ENCODE measurements at places on chromosomes 6 and 20. TPM values are rescaled to one million over a fixed set of nuclear protein-coding genes. Genes with fewer than 3 reads are reported as not detected.

- DNase-seq = no peak
Observed at GRCh38 chr20:54251096-54251495, 43.2 kb downstream of the PFDN4 start.

The THBS2 gene
- 36.4 TPM for total RNA-seq

- DNase-seq = no peak
Observed at GRCh38 chr20:60804918-60805630, 447.0 kb upstream of the CDH4 start.

DNA sequence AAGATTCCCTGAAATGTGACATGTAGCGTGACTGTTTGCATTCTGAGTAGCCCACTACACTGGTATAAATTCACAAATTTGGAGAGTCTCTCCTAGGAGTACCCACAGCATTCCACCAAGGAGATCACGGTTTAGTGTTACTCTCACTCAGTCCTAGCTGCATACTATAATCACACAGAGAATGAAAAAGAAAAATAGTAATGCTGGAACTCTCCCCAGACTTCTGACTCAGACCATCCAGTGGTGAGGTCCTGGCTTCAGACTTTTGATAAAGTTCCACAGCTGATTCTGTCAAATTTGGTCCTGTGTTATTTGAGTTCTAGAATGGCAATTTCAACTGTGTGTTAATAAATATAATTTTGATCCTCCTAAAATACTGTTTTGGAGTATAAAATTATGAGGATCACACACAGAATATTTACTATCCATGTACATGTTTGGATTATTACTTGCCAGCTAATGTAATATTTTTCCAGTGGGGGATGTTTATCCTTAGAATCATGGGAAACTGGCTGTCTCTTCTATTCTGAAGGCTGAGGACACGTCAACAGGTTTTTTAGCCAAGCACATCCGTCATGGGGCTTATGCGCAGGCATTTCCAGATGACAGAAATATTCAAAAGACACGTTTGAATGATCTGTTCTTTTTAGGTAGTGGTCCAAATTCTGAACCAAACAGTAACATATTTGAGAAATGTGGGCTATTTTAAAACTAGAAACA is 5.1 kb upstream of the KIAA0408 start:
- no peak for DNase-seq

DNA sequence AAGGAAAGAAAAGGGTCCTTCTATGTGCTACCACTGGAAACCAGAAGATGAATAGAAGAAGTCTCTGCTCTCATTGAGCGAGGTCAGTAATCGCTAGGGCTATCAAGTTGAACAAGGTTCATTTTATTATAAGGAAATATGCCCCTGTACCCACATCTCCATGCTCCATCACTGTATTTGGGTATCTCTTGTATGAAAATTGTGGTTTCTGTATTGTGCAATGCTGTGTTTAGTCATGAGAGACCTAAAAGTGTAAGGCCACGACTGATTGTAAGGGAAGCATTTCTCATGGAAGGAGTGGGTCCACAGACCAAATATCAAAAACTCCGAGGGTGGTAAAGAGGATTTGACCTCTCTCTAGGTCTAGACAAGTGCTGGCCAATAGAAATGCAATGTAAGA is 3.6 kb upstream of the HS3ST5 start:
- no peak for DNase-seq

DNA sequence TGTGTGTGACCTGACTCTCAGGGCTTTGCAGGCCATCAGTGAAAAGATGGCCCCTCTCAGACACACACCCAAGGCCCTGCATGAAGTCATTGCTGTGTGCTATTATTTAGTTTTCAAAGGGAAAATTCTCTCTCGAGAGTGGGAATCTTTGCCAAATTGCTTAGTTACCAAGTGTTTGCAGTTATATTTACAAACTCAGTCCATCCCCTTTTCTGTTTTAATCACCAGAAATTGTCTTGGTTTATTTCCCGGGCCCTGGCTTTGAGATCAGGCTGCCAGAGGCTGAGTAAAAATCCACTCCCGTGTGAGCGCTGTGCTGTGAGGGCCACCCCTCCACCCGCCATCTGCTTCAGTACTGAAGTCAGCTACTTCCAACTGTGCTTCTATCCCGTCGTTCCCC is 163.1 kb downstream of the SOD2 start:
- DNase-seq = peak; percentile 84

The KCNQ2 gene
- not detected for total RNA-seq

The PRSS35 gene
- total RNA-seq = not detected

The ISM1 gene
- 1.8 TPM for total RNA-seq

The PLN gene
- 262 TPM for total RNA-seq

GRCh38 chr20:44600758-44601201 is 18.4 kb downstream of the PKIG start:
- no peak for DNase-seq

- DNase-seq = no peak
Observed at GRCh38 chr6:54248319-54248718, 59.9 kb upstream of the TINAG start.

GRCh38 chr20:37627060-37627766 is 66.6 kb upstream of the CTNNBL1 start:
- DNase-seq = no peak

The TAF4 gene
- 19.9 TPM for total RNA-seq

The SLPI gene
- 62.8 TPM for total RNA-seq

The VSX1 gene
- 0.83 TPM for total RNA-seq

The SLC22A7 gene
- not detected for total RNA-seq

- DNase-seq = no peak
Observed at GRCh38 chr6:85997206-85997605, 354.5 kb upstream of the SYNCRIP start.

DNA sequence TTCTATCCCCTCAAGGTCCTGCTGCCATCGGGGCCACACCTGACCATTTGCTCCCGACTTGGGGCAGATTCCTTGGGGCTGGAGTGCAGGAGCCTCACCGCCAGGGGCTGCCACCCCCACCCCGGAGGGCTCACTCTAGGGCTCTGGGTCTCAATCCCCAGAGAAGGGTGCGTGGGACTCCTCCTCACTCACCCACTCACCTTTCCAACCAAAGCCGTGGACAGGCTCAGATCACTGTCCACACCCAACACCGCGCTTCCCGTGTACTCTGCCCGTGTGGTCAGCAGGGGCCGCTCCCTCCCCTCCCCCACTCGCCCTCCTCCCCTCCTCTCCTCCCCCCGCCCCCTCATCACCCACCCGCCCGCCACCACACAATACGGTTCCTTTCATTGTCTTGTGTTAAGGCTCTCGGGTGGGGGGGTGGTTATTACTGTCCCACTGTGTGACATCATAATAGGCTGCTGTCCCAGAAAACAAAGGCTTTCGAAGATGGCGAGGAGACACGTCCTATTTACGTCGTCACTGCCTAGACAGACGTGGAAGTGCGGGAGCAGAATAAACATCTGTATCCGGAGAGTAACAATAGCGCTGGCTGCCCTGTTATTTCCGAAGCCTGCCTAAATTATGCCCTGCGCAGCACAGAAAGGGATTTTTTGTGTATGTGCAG is 85.8 kb downstream of the YTHDF1 start:
- no peak for DNase-seq

GRCh38 chr20:9149796-9150195 is 80.9 kb downstream of the PLCB4 start:
- DNase-seq = no peak

The TRIM31 gene
- total RNA-seq = 1.3 TPM

- no peak for DNase-seq
Observed at GRCh38 chr6:39338397-39338796, 15.9 kb upstream of the KCNK16 start.

The DACT2 gene
- 1.2 TPM for total RNA-seq

- DNase-seq = peak; percentile 86
Observed at GRCh38 chr6:44531442-44532015, 144.0 kb downstream of the CDC5L start.

DNA sequence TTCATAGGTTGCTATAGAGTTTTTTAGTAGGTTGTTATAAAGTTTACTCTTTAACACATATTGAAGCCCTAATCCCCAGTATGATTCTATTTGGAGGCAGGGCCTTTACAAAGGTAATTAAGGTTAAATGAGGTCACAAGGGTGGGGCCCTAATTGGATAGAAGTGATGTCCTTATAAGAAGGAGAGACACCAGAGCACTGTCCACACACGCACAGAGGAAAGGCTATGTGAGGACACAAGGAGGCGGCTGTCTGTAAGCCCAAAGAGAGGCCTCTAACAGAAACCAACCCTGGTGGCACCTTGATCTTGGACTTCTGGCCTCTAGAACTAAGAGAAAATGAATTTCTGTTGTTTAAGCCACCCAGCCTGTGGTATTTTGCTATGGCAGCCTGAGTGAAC is 98.5 kb downstream of the GJA10 start:
- DNase-seq = no peak

The BTBD9 gene
- 11.2 TPM for total RNA-seq

The SLC17A2 gene
- not detected for total RNA-seq

The POU5F1 gene
- not detected for total RNA-seq

The ZNF311 gene
- total RNA-seq = 1.7 TPM

The MMP24 gene
- total RNA-seq = 0.83 TPM

GRCh38 chr6:29853245-29853644 is 25.6 kb downstream of the HLA-G start:
- DNase-seq = no peak

- DNase-seq = no peak
Observed at GRCh38 chr20:38395165-38395564, 40.0 kb downstream of the SNHG17 start.

The COL19A1 gene
- 1.7 TPM for total RNA-seq

The CDC25B gene
- total RNA-seq = 43.1 TPM

The MUC22 gene
- total RNA-seq = not detected

DNA sequence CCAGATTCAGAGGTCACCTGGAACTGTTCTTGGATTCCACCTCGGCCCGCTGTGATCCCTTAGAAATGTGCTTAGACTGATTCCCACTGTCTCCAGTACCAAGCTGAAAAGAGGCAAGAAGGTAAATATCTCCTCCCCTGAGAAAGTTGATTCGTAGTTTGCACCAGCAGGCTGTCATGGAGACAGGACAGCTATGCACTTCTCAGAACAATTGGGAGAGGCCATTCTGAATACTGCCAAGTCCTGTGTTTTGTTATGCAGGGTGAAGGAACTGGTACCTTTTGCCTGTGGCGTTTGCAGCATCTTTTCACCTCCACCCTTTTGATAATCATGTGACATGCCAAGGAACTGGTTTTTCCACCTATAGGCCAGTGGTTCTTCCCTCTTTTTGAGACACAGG is 58.2 kb upstream of the RNGTT start:
- DNase-seq = no peak

The TCP11 gene
- total RNA-seq = 0.83 TPM

- DNase-seq = no peak
Observed at GRCh38 chr6:77204555-77204954, 258.7 kb downstream of the HTR1B start.

The TMEM217 gene
- total RNA-seq = 0.99 TPM

The KCNK16 gene
- total RNA-seq = not detected

The SPATS1 gene
- total RNA-seq = not detected

Measured in esophagus muscularis mucosa (tissue), 4 donors.